ENCODE measurements at places on chromosomes 7 and 10. TPM values are rescaled to one million over a fixed set of nuclear protein-coding genes. Genes with fewer than 3 reads are reported as not detected.

- DNase-seq: no peak
Observed at GRCh38 chr10:31707093-31708039, 221.3 kb downstream of the ARHGAP12 start.

The HGF gene
- total RNA-seq: not detected

The HOXA7 gene
- total RNA-seq: not detected

The RARRES2 gene
- not detected for total RNA-seq

DNA sequence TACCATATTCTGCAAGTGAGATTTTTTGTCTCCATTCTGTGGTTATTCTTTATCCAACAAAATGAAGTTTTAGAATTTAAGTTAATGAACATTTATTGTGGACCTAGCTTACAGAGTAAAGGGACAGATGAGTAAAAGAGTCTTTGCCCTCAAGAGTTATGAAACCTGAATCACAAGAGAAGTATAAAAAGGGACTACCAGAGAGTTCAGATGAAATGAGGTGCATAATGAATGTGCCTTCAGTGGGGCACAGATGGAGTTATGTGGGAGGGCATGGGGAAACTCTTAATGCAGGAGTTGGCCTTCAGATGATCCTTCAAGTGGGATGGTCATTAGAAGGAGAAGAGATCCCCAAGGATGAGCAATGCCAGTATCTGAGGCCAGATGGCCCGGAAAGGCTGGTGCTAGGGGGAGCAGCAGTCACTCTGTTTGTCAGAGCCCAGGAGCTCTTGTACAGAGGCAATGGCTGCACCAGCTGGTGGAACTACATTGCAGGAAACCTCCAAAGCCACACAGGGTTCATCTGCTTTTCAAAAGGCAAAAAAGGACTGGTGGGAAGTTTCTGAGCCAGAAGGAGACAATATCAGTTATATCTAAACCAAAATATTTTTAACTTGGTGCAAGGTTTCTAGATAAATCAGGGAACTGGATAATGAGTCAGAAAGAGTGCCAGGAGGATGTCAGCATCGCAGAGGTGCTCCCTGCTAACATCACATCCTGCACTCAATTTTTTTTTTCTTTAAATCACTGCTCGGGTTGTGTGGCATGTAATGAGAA is 162.0 kb downstream of the KLF6 start:
- peak; percentile 9 for DNase-seq

DNA sequence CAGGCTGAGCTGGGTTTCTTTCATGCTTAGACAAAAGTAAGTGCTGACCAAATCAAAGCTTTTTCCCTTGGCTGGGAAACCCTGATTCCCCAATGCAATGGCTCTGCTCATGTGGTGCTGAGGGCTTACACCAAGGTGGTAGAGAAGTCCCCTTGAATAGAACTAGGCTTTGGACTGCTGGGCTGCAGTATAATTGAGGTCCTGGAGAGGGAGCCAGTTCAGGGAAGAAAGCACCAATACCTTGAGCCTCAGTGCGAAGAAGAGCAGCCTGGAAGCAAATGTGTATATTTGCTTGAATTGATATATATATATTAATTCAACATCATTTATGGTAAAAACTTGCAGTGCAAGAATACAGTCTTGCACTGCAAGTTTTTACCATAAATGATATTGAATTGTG is 391.1 kb downstream of the RPS24 start:
- DNase-seq: no peak

- DNase-seq: no peak
Observed at GRCh38 chr7:115707258-115708012, 323.1 kb downstream of the TFEC start.

The UTF1 gene
- not detected for total RNA-seq
